ENCODE measurements at places on chromosomes 6 and 20.

DNA sequence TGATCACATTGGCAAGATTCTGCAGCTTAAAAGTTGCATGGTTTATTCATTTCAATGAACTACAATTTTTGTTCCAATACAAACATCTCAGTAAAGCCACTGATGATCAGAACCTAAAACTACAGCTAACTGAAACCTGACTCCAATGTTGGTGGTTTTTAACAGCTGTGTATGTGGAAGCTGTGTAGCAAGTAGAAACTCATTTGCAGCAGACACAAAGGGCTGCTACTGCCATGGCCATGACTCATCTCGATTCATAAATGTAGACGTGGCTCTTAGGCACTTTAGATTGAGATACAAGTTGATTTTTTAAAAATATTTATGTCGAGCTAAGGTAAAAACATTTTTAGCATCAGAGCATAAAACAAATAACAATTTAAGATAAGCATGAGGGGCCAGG is 19.5 kb upstream of the MAP3K4 start:
- peak; percentile 72 for DNase-seq

- DNase-seq: no peak
Observed at GRCh38 chr20:40604416-40604815, 84.6 kb downstream of the MAFB start.

GRCh38 chr20:46798430-46798829 is 89.0 kb downstream of the SLC2A10 start:
- no peak for DNase-seq

GRCh38 chr6:167560673-167561569 is 236.0 kb downstream of the TTLL2 start:
- no peak for DNase-seq

DNA sequence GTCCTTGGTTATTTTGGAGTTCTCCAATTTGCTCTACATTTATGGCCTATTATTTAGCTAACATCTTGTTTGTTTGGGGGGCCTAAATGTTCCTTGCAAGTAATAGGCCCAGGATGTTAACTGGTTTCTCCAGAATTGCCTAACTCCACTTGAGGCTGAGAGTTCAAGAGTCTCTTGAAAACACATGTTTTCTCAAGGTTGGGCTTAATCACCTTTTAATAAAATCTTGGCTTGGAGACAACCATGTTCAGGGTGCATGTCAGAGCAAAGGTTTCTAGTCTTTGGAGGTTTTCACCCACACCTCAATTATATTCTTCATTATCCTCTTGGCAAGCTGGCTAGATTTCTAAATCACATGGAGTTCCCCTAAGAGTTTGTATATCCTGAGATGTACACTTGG is 54.2 kb downstream of the KLHL31 start:
- DNase-seq: no peak

- DNase-seq: no peak
Observed at GRCh38 chr20:18712882-18713281, 100.7 kb upstream of the SCP2D1 start.

GRCh38 chr6:95448208-95448607 is 129.1 kb upstream of the MANEA start:
- DNase-seq: no peak

DNA sequence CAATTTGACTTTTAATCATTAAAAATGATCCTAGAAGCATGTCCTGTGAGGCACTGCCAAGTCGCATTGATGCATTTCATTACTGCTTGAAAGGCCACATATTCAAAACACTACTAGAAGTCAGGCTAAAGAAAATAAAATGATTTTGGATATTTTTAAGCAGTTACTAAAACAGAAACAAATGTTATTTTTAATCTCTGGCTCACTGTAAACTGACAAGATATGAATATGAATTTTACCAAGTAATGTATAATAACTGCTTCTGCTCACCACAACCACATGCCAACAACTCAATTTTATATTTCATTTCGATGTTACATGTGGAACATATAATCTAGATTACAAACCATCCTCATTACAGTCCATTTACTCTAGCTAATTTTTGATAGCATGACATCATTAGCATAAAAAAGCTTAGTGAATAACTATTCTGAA is 90.6 kb downstream of the ATXN1 start:
- no peak for DNase-seq

DNA sequence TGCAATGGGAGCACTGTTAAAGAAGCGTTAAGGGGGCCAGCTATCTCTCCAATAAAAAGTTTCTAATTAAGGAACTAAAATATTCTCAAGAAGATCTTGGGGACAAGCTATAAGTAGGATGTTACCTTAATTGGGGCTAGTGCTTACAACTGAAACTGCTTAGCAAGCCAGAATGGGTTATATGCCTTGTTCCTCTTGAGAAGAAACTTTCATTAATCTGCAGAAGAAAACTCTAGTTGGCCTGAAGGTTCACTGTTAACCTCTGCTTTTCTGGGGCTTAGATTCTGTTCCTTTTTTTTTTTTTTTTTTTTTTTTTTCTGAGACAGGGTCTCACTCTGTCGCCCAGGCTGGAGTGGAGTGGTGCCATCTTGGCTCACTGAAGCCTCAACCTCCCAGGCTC is 82.2 kb downstream of the BACH2 start:
- DNase-seq: no peak

GRCh38 chr6:6366803-6367202 is 46.3 kb upstream of the F13A1 start:
- no peak for DNase-seq

DNA sequence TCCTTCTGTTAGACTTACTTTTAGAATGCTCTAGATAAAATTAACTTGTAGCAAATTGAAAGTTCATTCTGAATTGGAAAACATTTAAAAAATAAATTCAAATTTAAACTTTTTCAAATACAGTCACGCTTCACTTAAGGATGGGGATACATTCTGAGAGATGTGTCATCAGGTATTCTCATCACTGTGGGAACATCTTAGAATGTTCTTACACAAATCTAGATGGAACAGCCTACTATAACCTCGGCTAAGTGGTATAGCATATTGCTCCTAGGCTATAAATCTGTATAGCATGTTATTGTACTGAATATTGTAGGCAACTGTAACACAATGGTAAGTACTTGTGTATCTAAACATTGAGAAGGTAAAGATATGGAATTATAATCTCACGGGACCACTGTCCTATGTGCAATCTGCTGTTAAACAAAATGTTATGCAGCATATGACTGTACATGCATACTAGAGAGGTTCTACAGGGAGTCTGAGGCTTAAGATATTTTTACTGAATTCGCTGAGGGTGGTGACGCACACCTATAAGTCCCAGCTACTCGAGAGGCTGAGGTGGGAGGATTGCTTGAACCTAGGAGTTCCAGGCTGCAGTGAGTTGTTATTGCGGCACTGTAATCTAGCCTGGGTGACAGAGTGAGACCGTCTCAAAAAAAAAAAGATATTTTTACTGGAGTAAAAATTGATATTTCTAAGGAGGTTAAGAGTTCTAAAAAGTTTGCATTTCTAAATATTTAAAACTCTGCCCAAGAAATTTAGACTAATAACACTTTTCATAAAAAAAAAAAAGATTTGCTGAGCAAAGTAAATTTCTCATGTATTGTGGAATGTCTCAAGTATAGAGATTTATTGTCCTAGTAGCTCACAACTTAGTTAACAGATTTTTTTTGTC is 87.3 kb upstream of the TULP1 start:
- DNase-seq: peak; percentile 66

DNA sequence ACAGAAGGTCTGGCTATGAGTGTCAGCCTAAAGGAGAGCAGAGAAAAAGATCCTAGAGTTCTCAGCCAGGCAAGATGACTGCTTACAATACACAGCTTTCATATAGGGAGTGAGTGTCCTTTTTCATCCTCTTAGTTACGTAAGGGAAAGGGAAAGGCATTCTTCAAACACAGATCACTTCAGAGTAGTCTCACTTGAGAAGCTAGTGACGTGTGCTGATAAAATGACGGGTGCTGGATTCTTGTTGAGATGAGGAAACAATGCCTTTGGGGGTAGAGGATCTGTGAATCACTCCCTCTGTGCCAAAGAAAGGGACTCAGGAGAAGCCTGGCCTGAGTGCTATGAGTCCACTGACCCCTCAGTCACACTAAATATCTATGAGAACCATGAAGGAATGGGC is 117.3 kb downstream of the QRSL1 start:
- peak; percentile 98 for DNase-seq

- no peak for DNase-seq
Observed at GRCh38 chr20:44081476-44081875, 105.5 kb downstream of the JPH2 start.

DNA sequence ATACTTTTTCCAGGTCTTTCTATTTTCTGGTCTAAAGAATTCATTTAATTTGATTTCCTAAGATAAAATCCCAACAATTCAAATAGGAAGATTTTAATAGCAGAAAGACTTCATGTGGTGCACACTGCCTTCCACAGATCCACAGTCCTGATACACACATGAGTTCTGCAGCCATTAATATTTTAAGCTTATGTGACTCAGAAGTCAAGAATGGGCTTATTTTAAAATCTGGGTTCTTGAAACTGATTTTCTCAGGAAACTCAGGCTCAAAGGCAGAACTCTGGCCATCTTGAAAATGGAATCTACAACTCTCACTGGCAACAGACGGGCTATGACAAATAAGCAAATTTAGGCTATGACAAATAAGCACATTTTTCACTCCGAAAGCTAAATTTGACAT is 88.2 kb downstream of the COL12A1 start:
- DNase-seq: peak; percentile 34

GRCh38 chr6:106087548-106088325 is 1.6 kb downstream of the PRDM1 start:
- DNase-seq: peak; percentile 82

- peak; percentile 27 for DNase-seq
Observed at GRCh38 chr20:21505810-21506530, 7.9 kb downstream of the NKX2-2 start.

DNA sequence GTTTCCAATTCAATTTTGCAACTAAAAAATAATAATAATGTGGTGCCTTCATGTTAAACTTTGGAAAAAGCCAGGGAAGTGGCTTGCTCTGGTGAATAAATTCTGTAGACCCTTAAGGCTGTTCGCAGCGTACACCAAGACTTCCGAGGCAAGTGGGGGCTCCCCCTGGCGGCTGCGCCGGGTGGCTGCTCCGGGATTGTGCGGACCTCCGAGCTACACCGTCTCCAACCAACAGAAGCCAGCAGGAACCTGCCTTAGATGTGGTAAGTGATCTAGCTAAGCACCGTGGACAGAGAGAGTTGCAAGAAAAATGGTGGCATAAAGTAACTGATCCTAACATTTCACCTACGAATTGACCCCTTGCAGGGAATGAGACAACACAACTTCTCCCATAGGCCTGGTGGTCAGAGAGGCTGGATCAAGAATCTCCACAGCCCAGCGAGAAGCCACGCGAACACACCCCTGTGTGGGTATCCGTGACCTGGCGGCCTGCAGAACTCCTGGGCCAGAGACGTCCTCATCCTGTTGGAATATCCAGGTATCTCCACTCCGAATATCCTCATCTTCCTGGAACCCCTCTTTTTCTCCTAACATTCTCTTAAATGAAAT is 69.6 kb downstream of the TBXT start:
- DNase-seq: peak; percentile 53

DNA sequence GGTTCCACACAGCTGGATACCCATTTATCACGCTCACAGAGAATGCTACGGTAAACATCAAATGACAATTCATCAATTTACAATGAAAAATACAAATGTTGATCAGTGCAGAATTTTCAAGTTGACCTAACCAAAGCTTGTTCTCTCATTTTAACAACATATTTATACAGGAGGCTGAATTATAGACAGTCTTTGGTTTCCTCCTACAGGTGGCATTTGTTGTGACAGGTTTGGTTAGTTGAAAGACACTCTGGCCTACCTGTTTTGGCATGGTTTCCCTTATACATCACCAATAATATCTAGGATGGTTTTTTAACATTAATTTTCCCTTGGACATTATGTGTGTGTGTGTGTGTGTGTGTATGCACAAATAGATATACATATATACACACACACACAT is 642.5 kb upstream of the MMS22L start:
- DNase-seq: no peak

- DNase-seq: no peak
Observed at GRCh38 chr6:43968110-43968965, 158.9 kb downstream of the MRPL14 start.

- peak; percentile 33 for DNase-seq
Observed at GRCh38 chr6:44043479-44044153, 83.6 kb downstream of the MRPL14 start.

- no peak for DNase-seq
Observed at GRCh38 chr6:168890981-168891365, 362.7 kb downstream of the THBS2 start.

DNA sequence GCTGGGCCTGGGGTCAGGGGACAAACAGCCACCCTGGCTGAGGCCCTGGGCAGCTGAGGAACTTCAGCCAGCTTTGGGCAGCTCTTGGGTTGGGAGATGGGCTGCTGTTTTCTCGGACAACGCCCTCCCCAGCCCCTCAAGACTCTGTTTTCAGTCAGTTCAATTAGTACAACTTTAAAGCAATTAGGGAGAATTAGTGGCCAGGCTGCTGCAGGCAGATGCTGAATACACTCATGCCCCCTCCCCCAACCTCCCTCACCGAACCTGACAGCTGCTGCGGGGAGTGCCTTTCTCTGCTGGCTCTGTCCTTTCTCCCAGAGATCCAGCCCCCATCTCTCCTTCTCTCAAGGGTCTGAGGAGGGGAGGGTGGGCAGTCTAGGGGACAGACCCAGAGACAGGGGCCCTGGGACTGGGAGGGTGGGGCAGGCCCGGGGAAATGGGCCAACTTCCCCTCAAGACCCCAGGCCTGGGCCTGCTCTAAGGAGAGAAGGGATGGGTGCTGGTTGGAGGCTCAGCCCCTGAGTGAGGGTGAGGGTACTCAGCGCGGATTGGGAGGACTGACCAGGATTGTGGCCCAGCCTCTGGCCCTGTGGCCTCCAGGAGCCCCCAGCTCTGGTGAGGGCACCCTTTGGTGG is 17.8 kb upstream of the MYT1 start:
- no peak for DNase-seq

DNA sequence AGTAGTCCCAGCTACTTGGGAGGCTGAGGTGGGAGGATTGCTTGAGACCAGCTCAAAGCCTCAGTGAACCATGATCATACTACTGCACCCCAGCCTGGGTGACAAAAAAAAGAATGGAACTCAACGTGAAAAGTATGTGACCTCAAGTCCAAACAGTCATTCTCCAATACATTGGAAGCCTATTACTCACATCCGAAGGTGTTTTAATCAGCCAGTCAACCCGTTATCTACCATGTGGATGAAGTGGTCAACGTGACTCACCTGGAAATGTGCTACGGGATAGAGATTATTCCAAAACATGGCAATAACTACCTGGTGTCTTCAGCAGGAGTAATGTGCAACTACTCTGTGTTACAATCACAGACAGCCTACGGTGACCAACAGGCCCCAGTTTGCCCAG is 85.8 kb upstream of the TOP1 start:
- DNase-seq: peak; percentile 22

DNA sequence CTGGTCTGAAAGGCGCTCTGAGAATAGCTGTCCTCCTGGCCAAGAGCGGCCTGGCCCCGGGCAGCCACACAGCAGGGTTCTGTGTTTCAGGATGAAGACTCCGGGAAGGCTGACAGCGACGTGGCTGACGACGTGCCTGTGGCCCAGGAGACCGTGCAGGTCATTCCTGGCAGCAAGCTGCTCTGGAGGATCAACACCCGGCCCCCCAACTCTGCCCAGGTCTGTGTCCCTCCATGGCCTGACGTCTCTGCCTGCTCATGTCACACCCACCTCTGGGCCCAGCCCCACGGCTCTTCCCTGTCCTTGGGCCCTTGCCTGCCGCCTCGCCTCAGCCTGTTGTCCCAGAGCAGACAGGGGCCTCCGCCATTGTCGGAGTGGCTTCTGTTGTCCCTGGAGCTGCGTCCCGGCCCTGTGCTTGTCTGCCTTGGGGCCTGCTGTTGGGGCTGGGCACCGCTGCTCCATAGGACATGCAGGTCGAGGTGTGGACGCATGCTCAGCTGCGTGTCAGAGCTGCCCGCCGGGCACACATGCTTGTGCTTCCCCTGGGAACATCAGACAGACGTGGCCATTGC is 16.2 kb upstream of the ADRM1 start:
- DNase-seq: no peak
